T-cell (primary cell): ENCODE measurements at places on chromosomes 4 and X. TPM values are rescaled to one million over a fixed set of nuclear protein-coding genes. Genes with fewer than 3 reads are reported as not detected.

CC2D2A gene
- 0.40 TPM for total RNA-seq

MID1 gene
- 0.09 TPM for total RNA-seq

RRH gene
- 0.35 TPM for total RNA-seq

SLC2A9 gene
- 4.2 TPM for total RNA-seq

MAGEB17 gene
- not detected for total RNA-seq

SLC7A11 gene
- 0.05 TPM for total RNA-seq

ATP1B4 gene
- total RNA-seq, result not detected

TMEM187 gene
- total RNA-seq, result 15.0 TPM

SPON2 gene
- 18.9 TPM for total RNA-seq

GDI1 gene
- total RNA-seq, result 117 TPM

NHS gene
- total RNA-seq, result not detected

ANAPC10 gene
- 16.3 TPM for total RNA-seq

CXorf49 gene
- total RNA-seq, result not detected

ENPEP gene
- total RNA-seq, result not detected

SHOX gene
- not detected for total RNA-seq

ZCCHC18 gene
- total RNA-seq, result 2.8 TPM

GLRB gene
- not detected for total RNA-seq

DRP2 gene
- total RNA-seq, result 0.10 TPM

RADX gene
- total RNA-seq, result 10.4 TPM

PDE5A gene
- 2.2 TPM for total RNA-seq

SPANXA1 gene
- total RNA-seq, result not detected

C4orf50 gene
- 0.54 TPM for total RNA-seq

DCX gene
- not detected for total RNA-seq

PDGFRA gene
- 0.39 TPM for total RNA-seq

ARHGAP36 gene
- total RNA-seq, result not detected

TXK gene
- 161 TPM for total RNA-seq

SPANXB1 gene
- not detected for total RNA-seq

SPIN4 gene
- total RNA-seq, result 2.5 TPM

EFNB1 gene
- 7.4 TPM for total RNA-seq
